ENCODE measurements at places on chromosomes 13 and 19.

- DNase-seq: no peak
These were observed 195.5 kb downstream of the RGCC start for GRCh38 chr13:41652735-41653361.

- no peak for DNase-seq
These were observed 1174.2 kb downstream of the DIAPH3 start for GRCh38 chr13:58989556-58989955.

- no peak for DNase-seq
These were observed 7.3 kb upstream of the ZNF155 start for GRCh38 chr19:43976732-43977131.

DNA sequence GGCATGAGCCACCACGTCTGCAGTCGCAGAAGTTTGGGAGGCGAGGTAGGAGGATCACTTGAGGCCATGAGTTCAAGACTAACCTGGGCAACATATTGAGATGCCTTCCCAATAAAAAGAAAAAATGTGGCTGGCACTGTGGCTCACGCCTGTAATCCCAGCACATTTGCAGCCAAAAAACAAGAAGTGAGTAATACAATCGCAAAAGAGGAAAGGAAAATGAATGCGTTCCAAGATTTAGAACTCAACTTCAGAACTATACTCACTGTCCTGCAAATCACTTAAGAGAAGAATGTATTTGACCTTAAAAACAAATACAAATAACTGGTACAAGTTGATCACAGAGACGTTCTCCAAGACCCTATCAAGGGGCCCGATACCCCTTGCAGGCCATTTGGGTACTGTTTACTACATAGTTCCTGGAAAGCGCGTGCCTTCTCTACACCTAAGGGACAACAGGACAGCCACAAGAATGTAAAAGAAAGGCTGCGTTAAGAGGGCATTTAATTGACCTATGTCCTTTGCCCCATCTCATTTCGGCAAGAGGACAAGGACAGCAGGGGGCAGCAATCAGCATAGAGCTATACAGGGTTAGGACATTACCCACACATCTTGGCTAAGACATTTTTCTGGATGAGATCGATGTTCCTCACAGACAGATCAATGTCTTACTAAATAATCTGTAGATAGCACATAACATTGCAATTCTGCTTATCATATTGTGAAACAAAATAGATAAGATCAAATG, 41.3 kb downstream of the FLT3 start:
- DNase-seq: no peak

DNA sequence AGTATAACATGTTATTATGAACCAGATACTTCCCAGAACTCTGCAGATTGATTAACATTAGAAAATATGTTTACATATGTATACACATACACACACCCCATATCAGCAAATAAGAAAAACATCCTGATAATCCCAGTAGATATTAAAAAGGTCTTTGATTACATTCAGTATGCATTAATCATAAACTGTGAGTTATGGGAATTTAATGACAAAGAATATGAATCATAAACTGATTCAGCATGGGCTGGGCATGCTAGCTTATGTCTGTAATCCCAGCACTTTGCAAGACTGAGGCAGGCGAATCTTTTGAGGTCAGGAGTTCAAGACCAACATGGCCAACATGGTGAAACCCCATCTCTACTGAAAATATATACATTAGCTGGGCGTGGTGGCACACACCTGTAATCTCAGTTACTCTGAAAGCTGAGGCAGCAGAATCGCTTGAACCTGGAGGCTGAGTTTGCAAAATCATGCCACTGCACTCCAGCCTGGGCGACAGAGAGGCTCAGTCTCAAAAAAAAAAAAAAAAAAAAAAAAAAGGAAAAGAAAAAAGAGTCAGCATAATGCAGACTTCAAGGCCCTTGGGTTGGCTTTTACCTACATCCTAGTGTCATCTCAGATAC, 581.9 kb upstream of the PRR20A start:
- no peak for DNase-seq

DNA sequence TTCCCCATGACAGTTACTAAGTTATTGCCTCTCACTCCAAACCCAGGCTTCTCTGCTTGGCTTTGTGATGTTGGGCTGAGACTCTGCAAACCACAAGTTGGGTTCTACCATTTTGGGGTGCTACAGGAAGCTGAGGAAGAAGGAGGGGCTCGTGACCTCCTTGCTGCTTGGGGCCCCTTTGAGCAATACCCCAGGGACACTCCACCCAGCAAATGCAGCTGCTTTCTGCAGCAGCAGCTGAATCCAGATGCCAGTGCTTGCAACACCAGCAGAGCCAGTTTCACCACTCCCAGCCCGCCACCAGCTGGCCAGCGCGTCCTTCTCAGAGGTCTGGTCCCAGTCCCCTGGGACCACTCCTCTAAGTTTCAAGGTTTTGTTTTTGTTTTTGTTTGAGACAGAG, 22.0 kb upstream of the UBAC2 start:
- DNase-seq: no peak

- DNase-seq: no peak
These were observed 109.3 kb downstream of the KDM4B start for GRCh38 chr19:5078182-5078581.

DNA sequence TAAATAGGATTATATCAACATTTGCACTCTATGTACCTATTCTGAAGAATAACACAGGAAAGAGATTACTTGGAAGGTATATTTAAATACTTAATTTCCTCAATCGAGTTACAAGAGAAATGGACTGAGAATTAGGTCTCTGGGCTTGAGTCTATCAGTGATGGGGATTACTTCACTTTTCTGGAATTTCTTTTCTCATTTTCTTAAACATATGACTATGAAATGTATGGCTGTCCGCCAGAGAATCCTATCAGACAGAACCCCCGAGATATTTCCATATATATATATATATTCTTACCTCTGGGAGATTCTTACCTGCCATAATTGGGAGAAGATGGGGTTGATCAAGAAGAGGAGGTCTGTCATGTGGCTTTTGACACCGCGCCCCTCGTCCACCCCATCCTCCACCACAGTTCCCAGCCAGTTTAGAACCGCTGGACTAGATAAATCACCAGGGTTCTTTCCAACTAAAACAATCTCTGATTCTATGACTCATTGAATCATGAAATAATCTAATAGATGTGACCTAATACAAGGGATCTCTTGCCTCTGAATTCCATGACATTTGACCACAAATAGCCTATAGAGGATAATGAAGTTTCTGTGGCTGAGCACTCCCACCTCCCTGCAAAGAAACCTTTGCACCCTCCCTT, 231.3 kb downstream of the TBC1D4 start:
- no peak for DNase-seq

- DNase-seq: no peak
These were observed 28.3 kb upstream of the PCDH9 start for GRCh38 chr13:67258482-67258881.

- no peak for DNase-seq
These were observed 1.5 kb upstream of the WDR18 start for GRCh38 chr19:982567-983170.

DNA sequence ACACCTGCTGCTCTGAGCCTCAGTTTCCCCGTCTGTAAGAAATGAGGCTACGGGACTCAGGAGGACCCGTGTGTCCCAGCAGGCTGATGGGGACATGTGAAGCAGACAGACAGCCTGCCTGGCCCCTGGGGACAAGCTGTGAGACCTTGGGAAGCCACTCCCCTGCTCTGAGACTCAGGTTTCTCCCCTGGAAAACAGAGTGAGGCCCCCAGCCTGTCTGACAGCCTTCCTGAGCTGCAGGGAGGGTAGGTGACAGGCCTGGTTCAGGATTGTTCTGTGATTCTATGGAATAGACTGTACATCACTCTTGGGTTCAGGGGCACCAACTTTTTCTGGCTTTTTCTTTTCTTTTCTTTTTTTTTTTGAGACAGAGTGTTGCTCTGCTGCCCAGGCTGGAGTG, 2.9 kb upstream of the NTF4 start:
- DNase-seq: no peak

GRCh38 chr19:41355802-41356201, 2.1 kb upstream of the TGFB1 start:
- no peak for DNase-seq

- DNase-seq: no peak
These were observed 209.6 kb downstream of the VWA8 start for GRCh38 chr13:41751277-41751676.

GRCh38 chr19:53193535-53194222, 521 bp upstream of the ZNF665 start:
- no peak for DNase-seq

DNA sequence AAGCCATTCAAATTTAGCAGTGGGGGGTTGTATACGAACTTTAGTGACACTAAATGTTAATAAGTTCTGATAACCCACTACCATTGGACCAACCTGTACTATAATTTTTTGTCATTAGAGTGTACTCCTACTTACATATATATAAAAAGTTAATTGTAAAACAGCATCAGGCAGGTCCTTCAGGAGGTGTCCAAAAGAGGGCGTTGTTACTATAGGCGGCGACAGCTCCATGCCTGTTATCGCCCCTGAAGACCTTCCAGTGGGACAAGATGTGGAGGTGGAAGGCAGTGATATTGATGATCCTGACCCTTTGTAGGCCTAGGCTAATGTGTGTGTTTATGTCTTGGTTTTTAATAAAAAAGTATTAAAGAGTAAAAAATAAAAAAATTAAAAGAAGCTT, 27.5 kb downstream of the SPRYD7 start:
- DNase-seq: no peak

GRCh38 chr13:24651718-24652345, 28.4 kb upstream of the ATP12A start:
- DNase-seq: no peak

GRCh38 chr19:50046649-50047503, 21.1 kb downstream of the ZNF473 start:
- peak; percentile 85 for DNase-seq

DNA sequence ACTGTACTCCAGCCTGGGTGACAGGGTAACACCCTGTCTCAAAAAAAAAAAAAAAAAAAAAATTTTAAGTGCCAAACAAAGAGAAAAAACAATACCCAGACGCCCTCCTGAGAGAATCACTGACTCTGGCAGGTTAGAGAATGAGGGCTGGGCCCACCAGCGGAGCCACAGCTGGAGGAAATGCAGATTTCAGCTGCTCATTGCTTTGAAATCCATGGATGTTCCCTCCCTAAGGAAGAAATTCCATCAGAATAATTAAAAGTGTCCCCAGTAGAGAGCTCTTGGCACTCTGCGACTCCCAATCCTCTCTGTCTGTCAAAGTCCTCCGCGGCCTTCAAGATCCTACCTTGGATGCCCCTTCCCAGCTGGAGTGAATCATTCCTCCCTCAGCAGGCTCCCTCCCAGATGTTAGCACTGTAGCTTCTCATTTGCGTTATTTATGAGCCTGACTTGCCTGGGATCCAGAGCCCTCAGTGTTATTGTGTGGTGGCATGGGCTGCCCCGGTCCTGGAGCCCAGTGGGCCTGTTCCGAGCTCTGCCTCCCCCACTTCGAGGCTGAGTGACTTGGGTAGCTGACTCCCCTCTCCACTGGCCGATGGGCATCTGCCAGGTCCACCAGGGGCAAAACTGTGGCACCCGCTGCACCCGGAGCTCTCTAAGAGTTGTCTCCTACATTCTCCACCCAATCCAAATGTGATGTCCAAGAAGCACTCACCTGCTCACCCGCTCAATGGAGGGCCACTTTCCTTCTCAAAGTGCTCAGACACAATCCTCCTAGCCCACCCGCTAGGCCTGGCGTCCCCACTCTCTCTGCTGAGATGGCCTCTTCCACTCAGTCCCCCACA, 47.0 kb downstream of the SERP2 start:
- DNase-seq: no peak

DNA sequence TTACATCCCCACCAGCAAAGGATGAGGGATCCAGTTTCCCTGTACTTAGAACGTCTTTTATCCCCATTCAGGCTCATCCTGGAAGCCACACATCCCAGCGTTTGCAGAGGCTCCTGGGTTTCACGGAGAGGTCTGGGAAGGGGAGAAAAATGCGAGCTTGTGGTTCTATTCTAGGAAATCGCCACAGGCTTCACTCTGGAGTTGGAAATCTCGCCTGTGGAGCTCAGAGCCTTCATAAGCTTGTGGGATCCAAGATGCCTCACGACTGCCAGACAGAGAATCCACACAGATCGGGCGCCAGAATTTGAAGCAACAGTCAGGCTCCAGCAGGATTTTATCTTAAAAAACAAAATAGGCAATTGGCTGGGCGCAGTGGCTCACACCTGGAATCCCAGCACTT, 157.9 kb downstream of the PTPRS start:
- DNase-seq: no peak

DNA sequence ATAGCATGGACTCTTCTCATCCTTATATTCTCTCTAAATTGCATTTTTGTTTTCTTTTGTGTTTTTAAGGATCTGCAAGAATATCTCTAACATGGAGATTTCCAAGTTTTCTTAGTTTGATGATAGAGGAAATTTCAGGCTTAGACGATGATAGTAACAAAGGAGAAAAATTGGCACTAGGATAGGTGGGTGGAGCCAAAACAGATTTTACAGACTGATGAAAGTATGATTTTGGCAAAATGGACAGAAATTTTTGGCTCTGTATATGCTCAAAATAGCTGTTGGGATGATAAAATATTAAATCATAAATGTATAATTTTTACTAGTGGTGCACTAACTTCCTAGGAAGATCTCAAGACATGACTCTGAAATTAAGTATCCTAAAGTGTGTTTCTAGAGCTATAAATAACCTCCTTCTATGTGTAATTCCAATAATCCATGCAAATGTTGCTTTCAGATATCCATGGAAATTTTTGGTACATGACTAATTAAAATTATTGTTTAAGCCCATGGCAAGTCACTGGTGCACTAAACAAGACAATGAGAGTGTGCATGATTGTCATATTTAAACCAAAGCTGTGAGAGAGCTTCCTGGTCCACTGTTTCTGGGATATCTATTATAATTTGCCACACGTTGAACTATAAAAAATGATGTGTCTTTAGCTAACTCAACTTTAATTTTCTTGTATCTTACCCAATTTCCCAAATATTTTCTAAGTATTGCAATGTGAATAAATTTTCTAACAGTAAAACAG, 55.8 kb upstream of the NBEA start:
- DNase-seq: no peak

DNA sequence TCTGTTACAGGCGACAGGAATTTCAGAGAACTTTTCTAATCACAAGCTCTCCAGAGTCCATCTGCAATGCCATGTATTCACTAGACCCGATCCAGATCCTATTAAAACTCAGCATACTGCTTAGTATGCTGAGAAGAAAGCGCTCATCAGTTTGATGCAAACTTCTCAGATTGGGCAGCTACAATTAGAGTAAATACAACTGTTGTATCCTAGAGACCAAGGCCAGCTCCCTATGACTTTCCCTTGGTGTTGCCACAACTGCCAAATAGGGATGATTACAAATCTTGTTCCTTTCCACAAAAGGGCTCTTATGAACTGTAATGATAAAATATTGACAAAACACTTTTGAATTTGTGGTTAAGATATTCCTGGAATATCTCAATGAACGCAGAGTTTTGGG, 191.2 kb downstream of the SPRY2 start:
- no peak for DNase-seq

GRCh38 chr13:94590744-94591143, 5.2 kb downstream of the TGDS start:
- no peak for DNase-seq

DNA sequence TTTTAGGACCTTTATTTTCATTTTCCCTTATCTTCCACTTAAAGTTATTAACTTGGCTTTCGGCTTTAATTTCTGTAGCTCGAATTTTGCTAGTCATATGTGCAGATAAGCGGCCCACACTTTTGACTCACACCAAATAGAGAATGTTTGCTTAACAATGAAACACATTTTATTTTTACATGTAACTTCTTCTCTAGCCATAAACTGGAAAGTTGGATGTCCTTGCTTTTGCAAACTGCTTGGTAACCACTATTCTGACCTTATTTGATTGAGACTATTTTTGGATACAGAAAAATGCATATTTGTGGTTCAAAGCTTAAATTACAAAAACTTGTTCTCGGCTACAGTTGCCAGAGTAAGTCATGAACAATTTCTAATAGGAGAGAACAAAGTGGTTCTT, 600.0 kb downstream of the KCTD12 start:
- no peak for DNase-seq

All from suprapubic skin (tissue), 4 donors.